Dorsolateral prefrontal cortex (tissue), 122 donors: ENCODE measurements at places on chromosomes 3 and 15.

DNA sequence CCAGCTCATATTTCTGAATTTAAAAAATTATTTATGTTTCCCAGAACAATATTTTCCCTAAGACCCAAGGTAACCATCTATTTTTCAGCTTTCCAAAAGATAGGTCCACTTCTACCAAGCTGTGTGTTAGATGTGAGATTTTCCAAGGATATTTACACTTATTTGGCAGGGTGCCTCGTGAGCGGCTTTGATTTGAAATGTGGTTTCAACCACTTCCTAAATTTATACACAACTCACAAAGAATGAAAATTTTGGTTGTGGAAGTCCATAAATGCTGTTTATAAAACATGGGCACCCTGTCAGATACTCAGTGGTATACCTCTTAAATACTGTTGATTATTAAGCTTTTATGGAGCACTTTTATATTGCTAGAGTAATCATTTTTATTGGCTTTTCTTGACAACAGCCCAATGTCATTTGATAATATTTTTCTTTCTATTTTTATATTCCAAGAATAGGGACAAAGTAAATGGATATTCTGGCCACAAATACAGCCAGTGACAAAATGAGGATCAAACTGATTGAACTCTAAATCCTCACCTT, 57.6 kb downstream of the GAP43 start:
- DNase-seq, result no peak

- no peak for DNase-seq
Observed at GRCh38 chr15:58527573-58528187, 95.9 kb downstream of the LIPC start.

GRCh38 chr3:129614927-129615363, 8.5 kb upstream of the PLXND1 start:
- DNase-seq, result no peak

- no peak for DNase-seq
Observed at GRCh38 chr3:59288951-59289350, 239.1 kb upstream of the CFAP20DC start.

GRCh38 chr3:48299746-48300712, 33.4 kb downstream of the SPINK8 start:
- no peak for DNase-seq

DNA sequence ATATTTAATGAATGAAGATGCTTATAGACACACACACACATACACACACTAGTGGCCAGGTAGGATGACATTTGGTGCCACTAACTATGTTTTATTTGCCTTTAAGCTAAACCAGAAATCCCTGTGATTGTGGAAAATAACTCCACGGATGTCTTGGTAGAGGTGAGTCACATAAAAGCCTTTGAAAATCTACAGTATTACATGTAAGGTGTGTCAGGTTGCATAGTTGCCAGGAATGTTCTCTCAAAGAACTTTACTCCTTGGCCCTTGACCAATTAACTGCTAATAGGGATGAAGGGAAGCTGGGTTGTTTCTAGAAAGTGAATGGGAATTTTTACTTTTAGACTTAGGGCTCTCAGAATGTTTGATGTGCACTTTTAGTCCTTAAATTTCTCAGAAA, 9.9 kb downstream of the ZBED2 start:
- DNase-seq, result no peak

- no peak for DNase-seq
Observed at GRCh38 chr15:59205839-59206622, 612 bp upstream of the LDHAL6B start.

- no peak for DNase-seq
Observed at GRCh38 chr3:11212784-11213183, 58.5 kb downstream of the HRH1 start.

GRCh38 chr3:131388490-131388799, 6.9 kb downstream of the NUDT16 start:
- DNase-seq, result no peak

- DNase-seq, result no peak
Observed at GRCh38 chr3:71372241-71372768, 211.2 kb downstream of the FOXP1 start.

DNA sequence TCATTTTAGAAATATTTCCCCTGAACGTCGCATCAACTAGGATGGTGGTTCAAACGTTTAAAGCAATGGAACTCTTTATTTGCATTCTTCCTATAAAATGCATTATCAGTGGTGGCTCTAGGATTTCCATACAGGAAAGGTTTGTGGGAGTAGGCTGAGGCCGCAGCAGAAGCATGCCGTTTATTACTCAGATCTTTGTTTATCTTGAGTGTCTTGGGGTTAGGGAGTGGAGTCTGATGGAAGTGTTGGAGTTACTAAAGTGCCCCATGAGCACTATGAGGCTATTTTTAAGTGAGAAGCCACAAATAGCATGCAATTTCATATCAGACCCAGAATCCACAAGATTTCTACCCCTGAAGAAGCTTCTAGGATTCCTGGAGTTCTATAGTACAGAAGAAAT, 26.2 kb downstream of the ATOSA start:
- no peak for DNase-seq

DNA sequence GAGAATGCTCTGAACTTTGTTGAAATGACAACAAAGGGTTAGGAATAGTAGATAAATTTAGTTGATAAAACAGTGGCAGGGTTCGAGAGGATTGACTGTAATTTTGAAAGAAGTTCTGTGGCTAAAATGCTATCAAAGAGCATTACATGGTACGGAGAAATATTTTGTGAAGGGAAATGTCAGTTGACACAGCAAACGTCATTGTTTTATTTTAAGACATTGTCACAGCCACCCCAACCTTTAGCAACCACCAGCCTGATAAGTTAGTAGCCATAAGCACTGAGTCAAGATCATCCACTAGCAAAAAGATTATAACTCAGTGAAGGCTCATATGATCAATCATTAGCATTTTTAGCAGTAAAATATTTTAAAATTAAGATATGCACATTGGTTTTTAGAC, 8.7 kb upstream of the ST3GAL6 start:
- DNase-seq, result no peak

DNA sequence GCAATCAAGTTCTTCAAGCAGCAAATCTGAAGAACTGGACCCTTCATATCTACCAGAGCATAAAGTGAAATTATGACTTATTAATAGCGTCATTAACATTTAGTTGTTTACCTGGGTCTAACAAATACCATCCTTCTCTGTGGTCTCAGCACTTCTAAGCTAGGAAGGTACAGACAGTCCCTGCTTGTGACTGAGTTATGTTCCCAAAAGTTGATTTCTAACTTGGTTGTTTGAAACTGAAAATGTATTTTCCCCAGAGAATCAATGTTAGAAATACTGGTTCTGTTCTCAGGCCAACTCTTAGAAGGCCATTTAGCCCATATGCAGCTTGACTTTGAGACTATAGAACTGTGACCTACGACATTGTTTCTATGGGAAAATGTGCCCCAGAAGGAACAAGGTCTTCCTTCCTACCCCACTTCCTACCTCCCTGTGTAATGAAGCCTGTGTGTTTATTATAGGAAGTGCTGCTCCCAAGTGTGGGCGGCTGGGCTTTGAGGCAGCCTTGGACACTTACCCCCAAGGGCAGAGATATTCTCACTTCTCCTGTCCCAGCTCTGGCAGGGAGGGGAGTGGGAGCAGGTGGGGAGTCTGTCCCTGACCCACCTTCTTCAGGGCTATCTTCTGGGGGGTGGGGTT, 12.2 kb upstream of the MAPK6 start:
- DNase-seq, result no peak

DNA sequence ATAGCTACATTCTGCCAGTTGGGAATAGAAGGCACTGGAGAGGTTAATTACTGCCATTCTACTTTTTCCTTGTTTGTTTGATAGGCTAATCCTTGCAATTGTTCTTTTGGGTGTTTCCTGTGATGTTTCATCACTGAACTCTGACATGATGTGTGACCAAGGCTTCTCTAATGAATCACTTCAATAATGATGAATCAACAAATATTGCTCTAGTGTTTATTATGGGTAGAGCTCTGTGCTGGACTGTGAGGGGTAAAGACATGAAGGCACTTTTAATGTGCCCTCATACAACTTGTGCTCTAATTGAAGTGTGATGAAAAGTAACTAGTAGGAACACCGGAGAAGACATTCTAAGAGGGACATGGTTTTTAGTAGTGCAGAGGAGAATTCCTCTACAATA, 233.6 kb downstream of the WDR72 start:
- DNase-seq, result no peak

DNA sequence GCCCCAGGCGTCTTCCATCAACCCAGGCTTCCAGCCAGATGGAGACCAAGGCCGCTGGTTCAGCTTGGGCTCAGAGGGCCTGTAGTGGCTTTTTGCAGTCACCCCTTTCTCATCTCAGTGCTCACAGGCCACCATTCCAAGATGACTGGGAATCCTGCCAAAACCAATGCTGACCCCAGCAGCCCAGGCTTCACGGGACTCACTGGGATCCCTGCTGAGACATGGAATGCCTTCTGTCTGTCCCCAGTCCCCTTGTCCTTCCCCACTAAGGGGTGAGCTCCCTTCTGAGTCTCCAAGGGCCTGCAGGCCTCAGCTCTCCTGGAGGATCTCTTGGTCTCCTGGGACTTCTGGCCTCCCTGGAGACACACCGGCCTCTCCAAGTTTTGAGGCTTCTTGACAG, 77.4 kb upstream of the SEC13 start:
- no peak for DNase-seq

- DNase-seq, result no peak
Observed at GRCh38 chr15:91311986-91312385, 211.9 kb downstream of the SV2B start.

- no peak for DNase-seq
Observed at GRCh38 chr3:98038876-98039275, 3.8 kb upstream of the GABRR3 start.

GRCh38 chr15:32657198-32657883, 15.8 kb downstream of the SCG5 start:
- no peak for DNase-seq

- peak; percentile 82 for DNase-seq
Observed at GRCh38 chr3:11155341-11156025, 1.2 kb downstream of the HRH1 start.

DNA sequence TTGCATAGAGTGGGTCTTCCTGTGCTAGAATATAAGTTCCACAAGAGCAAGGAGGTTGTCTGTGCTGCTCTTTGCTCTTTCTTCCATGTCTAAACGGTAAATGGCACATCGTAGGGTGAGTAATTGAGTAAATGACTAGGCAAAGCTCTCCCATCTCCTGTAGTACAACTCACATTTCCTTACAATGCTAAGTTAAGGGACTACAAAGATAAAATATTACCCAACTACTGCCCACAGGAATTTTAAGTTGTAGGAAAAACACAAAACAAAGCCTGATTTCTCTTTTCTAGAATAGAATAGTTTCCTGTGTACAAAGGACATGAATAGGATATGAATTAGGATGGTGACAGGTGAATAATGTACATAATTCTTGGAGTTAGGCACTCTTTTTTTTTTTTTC, 19.9 kb upstream of the LRIG1 start:
- DNase-seq, result no peak

DNA sequence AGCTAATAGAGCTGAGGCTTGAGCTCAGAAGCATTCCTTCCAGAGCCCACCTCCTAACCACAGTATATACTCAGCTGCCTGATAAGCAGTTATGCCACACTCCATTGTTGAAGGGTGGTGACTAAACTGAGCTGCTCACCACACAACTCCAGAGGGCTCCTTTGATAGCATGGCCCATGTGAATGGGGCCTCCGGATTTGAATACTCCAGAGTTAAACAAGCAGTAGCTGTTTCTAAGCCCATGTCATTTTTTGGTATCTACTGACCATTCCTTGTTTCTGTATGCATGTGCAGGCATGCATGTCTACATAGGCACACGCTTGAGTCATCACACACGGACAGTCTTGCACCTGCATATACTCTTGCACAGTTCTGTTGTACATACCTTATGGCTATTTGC, 28.9 kb downstream of the IGSF10 start:
- DNase-seq, result no peak

- peak; percentile 43 for DNase-seq
Observed at GRCh38 chr15:92683511-92683834, 27.9 kb upstream of the FAM174B start.

GRCh38 chr3:37660782-37661181, 200.9 kb upstream of the CTDSPL start:
- DNase-seq, result no peak

DNA sequence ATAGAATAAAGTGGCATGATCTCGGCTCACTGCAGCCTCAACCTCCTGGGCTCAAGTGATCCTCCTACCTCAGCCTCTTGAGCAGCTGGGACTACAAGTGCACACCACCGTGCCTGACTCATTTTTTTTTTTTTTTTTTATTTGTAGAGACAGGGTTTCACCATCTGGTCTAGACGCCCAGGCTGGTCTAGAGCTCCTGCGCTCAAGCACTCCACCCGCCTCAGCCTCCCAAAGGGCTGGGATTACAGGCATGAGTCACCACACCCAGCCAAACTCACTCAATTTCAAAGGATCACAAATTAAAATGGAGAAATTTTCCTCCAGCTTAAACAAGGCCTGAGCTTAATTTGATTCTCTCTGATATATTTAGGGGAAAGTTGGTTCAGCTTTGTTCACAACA, 27.3 kb upstream of the NMB start:
- DNase-seq, result no peak

GRCh38 chr15:97884513-97885131, 75.9 kb upstream of the ARRDC4 start:
- DNase-seq, result no peak

- DNase-seq, result no peak
Observed at GRCh38 chr3:50241713-50242380, 5.8 kb downstream of the GNAI2 start.

GRCh38 chr3:171508676-171509075, 48.5 kb upstream of the TNIK start:
- no peak for DNase-seq

GRCh38 chr15:71154607-71155200, 39.4 kb downstream of the THSD4 start:
- no peak for DNase-seq

DNA sequence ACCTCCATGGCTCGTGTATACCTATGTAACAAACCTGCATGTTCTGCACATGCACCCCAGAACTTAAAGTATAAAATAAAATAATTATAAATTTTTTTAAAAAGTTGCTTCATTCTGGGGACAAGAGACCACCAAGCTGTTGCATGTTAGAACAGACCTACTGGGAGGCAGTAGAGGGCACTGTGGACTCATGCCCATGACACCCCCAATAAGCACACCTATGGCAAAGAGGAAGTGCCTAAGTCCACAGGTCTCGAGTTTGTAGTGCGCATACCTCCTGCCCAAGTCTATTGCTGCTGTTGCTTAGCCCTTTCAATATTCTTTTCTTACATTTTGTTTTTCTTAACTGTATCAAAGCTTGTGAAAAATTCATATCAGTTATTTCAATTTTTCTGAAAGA, 267.9 kb upstream of the THBS1 start:
- DNase-seq, result no peak

- DNase-seq, result peak; percentile 56
Observed at GRCh38 chr15:62649793-62650420, 392.6 kb upstream of the TPM1 start.

DNA sequence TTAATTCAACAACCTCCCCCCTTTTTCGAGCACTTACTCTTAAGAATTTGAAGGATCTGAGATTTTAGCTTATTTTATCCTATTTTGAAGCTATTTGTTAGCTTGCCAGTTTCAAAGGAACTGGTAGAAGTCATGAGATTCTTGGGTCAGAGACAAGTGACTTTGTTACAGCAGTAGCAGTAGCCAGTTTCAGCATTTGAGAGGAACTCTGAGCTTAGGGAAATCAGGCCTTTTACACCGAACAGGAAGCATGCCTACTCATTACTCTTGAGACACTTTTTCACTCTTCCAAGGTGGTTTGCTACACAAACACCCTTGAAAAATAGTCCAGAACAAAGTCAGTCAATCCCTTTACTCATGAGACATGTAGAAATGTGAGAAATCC, 24.5 kb upstream of the TM4SF1 start:
- DNase-seq, result no peak
